ENCODE measurements at places on chromosomes 5 and 9.

DNA sequence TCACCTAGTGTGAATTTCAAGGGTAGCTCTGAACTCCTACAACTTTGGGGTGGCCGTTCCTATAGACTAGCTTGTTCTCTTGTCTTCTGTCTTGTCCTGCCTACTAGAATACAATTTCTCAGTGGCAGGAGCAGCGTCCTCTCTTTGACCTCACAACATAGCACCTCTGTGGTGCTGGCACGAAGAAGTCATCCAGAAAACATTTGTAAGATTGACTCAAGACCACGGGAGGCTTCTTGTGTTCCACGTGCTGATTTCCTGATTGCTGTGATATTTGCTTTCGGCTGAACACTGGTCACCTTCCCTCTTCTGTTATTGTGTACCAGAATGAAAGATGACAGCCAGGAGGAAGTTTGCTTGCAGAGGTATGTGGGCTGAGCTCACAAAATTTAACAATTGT lies 27.0 kb downstream of the SLC1A1 start:
- DNase-seq = no peak

DNA sequence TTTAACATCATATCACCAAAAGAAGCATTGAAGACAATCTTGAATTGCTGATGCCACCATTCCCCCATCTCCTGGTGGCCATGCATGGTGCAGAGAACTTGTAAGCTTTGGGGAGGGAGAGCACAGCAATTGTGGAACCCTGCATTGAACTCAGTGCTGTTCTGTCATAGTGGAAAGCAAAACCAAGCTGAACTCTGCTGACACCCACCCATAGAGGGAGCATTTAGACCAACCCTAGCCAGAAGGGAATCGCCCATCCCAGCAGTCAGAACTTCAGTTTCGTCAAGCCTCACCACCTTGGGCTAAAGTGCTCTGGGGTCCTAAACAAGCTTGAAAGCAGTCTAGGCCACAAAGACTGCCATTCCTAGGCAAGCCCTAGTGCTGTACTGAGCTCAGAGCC lies 37.4 kb upstream of the RUSC2 start:
- DNase-seq = no peak

- no peak for DNase-seq
Measured at GRCh38 chr9:133252301-133253020, 22.5 kb downstream of the ABO start.

- DNase-seq = no peak
Measured at GRCh38 chr5:72410688-72411295, 90.6 kb downstream of the PTCD2 start.

All from CD8-positive, alpha-beta T cell (primary cell).